ENCODE measurements at places on chromosomes 5 and 9.

DNA sequence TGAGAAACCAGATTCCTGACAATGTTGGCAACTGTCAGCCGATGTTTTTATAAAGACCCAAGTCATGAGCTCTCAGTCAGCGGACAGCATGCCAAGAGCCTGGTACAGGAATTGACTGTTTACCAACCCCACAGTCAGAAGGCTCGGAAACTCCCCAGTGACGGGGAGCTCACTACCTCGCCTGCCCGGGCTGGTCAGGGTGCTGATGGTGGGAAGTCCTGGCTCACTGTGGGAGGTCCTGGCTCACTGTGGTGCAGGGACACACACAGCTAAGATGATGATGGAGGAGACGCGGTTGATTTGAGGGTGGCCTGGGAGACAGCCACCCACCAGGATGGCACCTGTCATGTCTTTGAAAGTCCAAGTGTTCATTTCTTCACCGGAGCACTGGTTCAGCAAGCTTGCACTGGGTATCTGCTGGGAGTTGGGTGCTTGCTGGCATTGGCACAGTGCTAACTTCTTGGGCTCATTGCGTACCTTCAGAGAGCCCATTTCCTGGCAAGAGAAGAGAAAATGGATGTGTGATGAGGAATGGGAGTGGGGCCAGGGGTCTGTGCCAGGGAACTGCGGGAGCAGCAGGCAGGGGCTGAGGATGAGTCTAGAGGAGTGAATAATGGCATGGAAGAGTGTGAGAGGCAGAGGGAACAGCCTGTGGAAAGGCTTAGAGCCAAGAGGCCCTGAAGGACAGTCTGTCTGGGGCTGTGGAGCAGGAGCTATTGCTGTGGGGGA is 15.3 kb downstream of the ASS1 start:
- DNase-seq, result no peak

GRCh38 chr9:1454211-1454610 is 404.1 kb downstream of the DMRT2 start:
- no peak for DNase-seq

- peak; percentile 45 for DNase-seq
Observed at GRCh38 chr9:88593537-88594185, 58.7 kb downstream of the NXNL2 start.

DNA sequence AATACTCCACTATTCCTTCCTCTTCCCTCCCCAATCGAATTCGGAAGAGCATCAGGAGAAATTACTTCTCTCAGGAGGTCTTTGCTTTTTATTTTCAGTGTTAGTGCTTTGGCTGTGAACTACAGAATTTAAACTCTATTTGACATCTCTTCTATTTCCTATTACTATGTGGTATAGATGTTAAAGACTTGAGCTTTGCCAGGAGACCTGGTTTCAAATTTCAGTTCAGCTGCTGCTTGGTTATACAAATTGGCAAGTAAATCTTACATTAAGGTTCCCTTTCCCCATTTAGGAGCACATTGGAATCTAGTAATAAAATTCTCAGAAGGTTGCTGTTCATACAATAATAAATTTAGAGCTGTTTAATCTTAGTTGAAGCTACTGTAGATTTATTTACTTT is 13.1 kb downstream of the UHRF2 start:
- no peak for DNase-seq

GRCh38 chr9:18111146-18111545 is 362.8 kb upstream of the ADAMTSL1 start:
- DNase-seq, result no peak

DNA sequence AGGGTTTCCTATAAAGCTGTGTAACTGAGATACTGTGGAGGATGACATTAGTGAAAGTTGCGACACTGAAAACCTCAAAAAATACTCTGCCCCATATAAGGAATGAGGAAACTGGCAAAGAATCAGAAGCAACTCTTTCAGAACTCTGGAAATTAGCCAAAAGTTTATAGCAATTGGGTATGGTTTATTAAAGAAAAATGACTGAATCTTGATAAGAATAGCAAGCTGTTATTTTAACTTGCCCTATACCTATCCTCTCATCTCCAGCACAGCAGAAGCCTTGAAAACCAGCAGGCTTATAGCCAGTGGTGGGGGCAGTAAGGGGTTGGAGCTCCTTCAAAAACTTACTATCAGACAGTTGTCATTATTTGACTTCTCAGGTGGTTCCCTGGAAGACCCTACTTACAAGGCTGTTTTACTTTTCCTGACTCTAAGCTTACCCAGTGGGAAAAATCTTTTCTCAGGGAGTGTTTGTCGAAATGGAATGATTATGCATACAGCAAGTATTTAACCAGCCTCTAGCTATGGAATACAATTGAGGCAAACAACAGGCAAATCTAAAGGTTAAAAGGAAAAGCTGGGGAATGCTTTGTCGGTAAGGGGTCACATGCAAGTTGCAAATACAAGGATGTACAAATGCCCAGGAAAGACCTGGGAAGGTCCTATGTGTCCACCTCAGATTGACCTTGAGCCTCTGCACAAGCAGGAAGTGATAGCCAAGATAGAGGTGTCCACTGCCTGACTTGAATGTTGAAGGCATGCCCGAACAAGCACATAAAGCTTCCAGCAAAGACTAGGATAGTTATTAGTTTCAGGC is 21.0 kb upstream of the FAM151B start:
- DNase-seq, result no peak

- DNase-seq, result no peak
Observed at GRCh38 chr9:91157883-91158282, 203.8 kb downstream of the AUH start.

DNA sequence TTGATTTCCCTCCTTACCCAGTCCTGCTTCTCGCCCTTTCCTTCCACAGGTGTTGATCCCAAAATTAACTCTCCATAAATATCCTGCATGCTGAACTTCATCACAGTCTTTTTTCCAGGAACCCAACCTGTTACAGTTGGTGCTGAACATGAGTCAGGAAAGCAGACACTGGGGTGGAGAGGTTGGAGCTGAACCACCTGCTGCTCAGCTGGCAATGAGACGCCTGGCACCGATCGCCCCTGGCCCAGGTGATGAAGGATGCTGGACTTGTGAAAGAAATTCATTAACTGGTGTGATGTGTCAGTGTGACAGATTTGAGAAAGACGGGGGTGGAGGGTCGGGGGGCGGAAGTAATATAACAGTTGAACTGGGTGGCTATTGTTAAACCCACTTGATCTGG is 30.6 kb downstream of the CPLX2 start:
- no peak for DNase-seq

- DNase-seq, result no peak
Observed at GRCh38 chr9:14530366-14530765, 162.9 kb downstream of the ZDHHC21 start.

- no peak for DNase-seq
Observed at GRCh38 chr9:83972286-83972685, 7.7 kb downstream of the HNRNPK start.

DNA sequence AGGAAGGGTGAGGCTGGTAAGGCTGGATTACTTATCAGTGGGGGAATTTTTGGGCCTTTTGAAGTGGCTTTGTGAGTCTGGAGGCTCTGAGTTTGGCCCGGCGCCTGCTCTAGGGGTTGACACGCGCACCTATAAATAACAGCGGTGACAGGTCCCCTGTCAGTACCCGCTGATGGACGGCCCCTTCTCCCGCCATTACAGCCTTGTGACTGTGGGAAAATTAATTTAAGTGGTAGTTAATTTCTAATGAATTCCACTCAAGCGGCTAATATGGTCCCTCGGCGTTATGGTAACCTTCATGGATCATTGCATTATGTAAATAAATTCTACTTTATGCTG is 16.5 kb downstream of the MRPL36 start:
- peak; percentile 13 for DNase-seq

- no peak for DNase-seq
Observed at GRCh38 chr9:27404661-27405060, 107.7 kb upstream of the EQTN start.

- DNase-seq, result no peak
Observed at GRCh38 chr5:3606121-3606831, 10.6 kb downstream of the IRX1 start.

DNA sequence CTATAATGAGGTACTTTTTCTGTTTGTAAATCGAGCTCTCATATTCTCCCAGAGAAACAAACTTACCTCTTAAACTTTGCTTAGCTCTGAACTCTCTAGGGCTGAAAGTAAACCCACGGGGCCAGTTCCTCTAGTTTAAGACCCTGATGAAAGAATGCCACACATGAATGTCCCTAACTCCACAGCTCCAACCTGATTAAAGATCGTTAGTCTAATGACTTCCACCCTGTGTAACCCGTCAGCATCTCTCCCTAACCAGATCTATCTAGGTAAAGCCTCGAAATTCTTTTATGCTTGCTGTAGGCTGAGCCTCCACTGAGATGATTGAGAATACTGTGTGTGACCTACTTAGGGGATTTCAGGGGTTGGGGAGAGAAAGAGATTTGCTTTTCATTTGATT is 27.0 kb downstream of the ADRA1B start:
- no peak for DNase-seq

DNA sequence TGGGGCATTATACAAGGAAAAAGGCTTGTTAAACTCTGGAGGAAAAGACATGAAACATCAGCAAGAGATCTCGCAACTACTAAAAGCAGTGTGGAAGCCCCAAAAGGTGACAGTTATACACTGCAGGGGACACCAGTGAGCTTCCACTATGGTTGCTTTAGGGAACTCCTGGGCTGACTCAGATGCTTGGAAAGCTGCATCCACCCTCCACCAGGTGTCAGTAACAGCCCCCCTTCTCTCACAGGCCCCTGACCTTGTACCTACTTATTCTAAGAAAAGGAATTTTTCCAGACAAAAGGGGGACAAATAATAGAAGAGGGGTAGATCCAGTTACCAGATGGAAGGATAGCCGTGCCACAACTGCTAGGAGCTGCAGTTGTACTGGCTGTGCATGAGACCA is 154.4 kb upstream of the COX7C start:
- DNase-seq, result no peak

DNA sequence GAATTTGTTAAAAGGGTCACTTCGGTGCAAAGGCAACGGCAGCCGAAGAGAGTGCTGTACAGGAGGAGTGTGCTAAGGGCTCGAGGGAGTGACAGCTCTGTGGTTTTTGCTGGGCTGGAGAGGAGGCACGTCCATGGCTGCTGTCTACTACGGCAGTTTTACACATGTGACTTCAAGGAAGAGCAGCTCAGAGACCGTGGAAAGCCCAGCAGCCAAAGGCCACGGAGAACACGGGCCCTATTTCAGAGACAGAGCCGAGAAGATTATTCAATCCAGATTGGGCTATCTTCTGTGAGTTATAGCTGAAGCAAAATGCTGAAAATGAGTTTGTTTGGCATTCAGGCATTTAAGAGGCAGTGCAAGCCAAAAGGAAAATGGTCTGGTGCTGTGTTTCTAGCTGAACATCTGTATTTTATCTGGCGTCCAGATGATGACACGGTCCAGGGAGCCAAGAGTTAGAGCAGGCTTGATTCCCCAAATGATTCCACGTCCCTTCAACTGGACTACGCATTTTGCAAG is 96.4 kb downstream of the RFK start:
- peak; percentile 52 for DNase-seq

DNA sequence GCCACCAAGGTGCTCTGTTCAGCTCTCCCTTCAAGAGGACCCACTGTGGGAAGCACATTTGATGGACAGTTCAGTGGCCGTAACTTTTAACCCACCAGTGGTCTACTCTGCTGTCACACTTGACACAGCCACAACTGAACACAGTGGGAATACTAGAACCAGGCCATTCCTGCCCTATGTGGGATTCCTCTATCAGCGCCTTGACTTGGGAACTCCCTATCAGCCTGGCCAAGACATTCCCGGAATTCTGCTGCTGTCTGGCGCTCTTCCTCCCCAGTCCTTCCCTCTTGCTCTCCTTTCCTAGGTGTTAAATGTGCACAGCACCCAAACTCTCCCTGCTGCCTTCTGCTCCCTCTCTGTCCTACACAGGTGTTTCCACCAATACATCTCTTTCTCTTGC is 23.1 kb upstream of the SH3PXD2B start:
- no peak for DNase-seq

GRCh38 chr9:92969516-92970466 is 22.5 kb downstream of the FGD3 start:
- DNase-seq, result no peak

DNA sequence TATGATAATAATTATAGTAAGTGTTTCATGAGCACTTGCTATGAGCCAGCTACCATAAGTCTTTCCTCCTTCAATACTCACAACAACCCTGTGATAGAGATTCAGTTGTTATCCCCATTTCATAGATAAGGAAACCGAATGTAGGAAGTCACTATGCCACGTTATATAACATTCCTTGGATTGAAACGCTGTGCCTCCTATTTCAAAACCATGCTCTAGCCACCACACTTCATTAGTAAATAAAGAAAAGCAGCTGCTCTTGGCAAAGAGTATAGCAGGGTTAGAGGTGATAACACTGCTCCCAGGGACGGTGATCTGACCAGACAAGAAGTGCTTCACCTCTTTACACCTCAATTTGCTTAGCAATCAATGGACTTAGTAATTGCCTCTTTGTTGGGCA is 5.5 kb downstream of the ADAMTS12 start:
- DNase-seq, result no peak

DNA sequence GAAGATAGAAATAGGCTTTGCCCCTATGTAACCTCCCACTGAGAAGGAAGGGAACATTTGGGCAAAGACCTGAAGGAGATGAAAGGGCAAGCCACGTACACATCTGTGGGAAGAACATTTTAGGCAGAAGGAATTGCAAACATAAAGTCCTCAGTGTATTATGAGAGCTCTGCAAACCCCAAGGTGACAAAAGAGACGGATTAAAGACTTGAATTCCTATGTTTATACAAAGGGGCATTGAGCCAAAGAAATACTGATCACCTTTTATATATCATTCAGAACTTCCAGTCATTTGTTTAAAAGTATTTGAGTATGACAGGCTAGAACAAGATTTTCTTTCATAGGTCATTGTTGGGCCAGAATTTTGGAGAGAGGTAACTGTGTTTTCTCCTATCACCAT is 90.2 kb upstream of the ATG10 start:
- DNase-seq, result no peak

GRCh38 chr9:129547869-129548570 is 72.9 kb downstream of the C9orf50 start:
- no peak for DNase-seq

- no peak for DNase-seq
Observed at GRCh38 chr9:2066312-2067273, 51.4 kb downstream of the SMARCA2 start.

GRCh38 chr5:157750320-157750719 is 6.8 kb downstream of the LSM11 start:
- no peak for DNase-seq

DNA sequence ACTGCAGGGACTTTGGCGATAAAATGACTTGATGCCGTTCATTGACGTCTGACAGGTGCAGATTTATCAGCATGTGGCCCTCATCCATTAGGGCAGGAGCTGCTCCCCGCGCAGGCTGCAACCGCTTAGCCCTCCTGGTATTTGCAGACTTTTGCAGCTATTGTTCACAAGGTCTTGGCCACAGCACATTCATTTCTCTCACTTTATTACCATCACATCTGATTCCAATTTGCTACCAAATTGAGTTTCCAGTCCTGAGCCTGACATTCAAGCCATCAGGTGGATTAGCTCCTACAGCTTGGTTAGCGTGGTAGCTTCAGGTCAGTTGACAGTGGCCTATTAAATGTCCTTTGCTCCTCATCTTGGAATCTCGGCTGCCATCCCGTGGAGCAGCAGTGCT is 299.2 kb downstream of the CD180 start:
- no peak for DNase-seq

All from ovary (tissue), 10 donors.